Caudate nucleus (tissue), 63 donors: ENCODE measurements at places on chromosomes 5 and 9.

- no peak for DNase-seq
These were observed 14.7 kb upstream of the SARDH start for GRCh38 chr9:133752739-133753446.

DNA sequence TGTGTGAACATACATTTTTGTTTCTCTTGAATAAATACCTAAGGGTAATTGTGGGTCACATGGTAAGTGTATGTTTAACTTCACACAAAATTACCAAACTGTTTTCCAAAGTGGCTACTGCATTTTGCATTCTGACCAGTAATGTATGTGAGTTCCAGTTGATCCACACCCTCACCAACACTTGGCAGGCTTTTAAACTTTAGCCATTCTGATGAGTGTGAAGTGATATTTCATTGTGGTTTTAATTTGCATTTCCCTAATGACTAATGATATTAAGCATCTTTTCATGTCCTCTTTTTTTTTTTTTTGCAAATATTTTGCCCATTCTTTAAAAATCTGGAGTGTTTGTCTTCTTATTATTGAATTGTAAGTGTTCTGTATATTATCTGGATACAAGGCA, 53.5 kb upstream of the MAST4 start:
- DNase-seq: no peak

DNA sequence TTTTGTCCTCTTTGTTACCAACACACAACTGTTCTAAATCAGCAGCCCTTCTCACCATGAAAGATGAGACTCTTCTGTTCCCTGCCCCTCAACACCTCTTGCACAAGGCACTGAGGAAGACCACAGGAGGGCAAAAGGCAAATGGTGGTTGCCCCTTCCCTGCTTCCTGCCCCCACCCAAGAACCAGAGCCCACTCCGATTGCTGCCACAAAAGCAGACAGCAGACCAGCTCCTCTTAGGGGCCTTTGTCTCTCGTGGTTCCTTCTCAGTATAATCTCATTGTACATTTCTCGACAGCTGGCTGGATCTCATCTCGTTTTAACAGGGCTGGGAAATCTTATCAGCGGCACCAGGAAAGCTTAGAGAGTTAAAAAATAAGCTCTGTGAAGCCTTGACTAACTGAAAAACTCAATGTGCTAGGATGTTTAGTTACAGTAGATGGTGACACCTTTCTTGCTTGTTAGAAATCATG, 1.1 kb downstream of the MVB12B start:
- DNase-seq: no peak

DNA sequence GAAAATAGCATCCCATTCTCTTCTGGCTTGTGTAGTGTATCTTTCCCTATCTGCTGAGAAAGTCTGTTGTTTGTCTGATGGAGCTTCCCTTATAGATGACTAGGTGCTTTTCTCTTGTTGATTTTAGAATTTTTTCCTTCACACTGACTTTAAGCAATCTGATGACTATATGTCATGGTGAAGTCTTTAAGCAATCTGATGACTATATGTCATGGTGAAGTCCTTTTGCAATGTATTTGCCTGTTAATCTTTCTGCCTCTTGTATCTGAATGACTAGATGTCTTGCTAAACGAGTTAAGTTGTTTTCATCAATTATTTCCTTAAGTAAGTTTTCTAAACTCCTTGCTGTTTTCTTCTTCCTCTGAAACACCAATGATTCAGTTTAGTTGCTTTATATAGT, 80.5 kb downstream of the RNF130 start:
- DNase-seq: no peak

GRCh38 chr5:178551059-178551458, 39.1 kb downstream of the COL23A1 start:
- no peak for DNase-seq

DNA sequence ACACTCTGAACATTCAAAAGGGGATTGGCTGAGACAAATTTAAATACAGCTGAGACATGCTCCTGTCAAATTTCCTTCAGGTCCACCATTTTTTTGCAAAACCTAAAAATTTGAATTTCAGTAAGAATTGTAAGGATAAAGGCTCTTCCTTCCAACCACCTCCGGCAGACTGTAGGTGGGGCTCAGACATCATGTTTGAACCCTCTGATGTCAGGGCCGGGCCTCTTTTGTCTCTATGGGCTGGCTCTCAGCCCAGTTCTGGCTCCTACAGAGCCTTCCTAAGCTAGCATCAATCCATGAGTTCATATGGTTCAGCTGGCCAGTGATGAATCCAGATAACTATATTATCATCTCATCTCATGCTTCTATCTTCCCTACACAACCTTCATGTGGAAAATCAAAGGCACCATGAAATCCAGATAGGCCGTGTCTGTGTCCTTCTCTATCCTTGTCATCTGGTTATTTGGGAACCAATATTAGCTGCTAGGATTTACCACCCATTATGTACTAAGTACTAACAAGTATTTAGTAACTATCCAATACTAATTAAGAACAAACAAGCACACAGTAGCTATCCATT, 44.2 kb downstream of the NIPSNAP3B start:
- DNase-seq: no peak

DNA sequence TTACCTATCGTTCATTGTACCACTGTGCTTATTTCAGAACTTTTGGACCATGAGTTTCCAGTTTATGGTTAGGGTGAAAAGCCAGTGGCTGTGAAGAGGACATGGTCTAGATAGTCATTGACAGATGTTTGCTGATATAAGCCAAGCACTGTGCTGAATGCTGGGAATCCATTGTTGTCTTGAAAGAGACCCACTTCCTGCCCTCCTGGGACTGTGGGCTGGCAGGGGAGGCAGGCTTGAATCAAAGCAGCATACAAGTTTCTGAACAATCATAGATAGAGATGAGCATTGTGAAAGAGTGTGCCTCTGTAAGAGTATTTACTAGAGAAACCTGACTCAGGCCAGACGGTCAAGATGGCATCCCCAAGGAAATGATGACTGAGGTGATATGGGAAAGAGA, 73.4 kb downstream of the NMUR2 start:
- DNase-seq: no peak

- no peak for DNase-seq
These were observed 493.5 kb upstream of the WWC1 start for GRCh38 chr5:167797933-167798332.

DNA sequence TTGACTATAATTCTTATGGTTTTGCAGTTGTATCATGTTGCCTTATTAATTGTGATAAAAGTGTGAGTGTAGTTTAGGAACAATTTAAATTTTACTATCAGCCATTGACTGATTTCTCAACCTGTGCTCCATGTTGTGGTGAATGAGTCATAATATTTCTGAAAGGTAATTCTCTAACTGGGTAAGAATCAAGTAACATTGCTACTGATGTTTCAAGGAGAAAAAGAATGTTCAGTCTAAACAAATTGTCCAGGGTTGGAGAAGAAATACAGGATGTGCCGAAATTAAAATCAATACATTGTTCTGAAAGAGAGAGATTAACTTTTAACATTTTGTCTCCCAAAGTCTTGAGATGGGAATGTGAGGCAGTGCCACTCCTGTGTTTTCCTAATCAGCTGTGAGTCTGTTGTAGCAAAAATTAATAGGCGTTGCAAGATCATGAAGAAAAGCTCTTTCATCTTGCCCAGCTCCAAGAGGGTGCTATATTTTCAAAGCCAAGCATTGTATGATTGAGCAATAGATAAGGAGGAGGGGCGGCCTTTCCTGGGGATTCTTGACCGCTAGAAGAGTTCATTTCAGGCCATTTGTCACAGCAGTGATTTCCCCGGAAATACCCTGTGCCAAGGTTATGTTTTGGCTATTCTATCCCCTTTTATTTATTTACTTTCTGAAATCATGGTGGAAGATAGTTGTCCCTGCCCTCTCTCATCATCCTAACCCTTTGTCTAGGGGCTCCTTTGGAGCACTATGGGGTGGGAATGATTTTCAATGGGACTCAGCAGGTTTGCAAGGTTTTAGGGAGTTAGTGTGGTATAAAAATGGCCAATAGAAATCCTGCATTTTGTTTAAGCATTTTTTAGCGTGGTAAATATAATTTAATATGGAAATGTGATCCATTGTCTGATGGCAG, 151.6 kb downstream of the FOCAD start:
- DNase-seq: no peak

GRCh38 chr9:94859891-94860290, 133.4 kb downstream of the AOPEP start:
- DNase-seq: no peak

GRCh38 chr5:118628660-118629354, 359.5 kb downstream of the DTWD2 start:
- DNase-seq: no peak

DNA sequence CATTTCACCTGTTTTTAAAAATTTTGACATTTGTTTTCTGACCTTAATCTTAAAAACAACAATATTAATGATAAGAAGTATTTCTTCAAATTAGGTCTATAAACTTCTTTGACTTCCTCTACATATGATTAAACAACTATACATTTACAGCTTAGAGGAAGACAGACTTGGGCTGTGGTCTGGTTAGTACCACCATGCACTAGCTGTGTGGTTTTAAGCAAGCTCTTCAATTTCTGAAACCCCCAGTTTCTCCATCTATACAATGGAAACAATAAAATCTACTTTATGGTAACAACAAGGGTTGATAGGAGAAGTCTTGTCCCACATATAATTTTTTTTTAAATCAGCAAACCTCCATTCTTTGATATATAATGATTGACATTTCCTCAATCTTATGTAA, 15.7 kb downstream of the ANKDD1B start:
- DNase-seq: no peak

DNA sequence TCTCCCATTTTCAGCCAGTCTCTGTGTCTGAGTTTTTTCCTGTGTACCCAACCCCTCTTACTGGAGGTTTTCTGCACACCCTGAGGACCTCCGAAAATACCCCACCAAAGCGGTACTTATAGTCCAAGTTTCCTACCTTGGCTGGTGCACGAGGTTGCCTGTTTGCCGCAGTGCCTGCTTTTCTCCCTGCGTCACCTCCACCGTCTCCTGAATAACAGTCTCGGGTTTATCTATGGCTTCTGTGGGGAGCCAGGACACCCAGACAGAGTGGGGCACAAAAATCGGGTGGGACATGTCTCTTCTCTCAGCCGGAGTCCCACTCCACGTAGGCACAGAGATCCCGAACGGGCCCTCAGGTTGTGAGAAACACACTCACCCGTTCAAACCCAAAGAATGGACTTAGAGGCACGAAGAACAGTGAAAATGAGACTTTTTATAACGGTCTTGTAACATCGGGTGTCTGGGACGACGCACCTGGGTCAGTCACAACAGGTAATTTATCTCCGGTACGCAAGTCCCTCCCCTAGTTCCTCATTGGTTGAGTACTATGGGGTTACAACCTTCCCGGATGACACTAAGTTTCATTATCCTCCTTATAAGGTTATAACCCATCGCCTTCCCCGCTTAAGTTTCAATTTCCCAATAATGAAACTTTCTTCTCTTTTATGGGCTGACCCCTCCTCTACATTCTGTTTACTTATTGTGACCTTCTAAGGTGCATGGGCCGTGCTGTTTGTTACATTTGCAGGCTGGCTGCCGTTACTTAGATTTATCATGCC, 970.2 kb upstream of the COX7C start:
- DNase-seq: no peak
